ENCODE measurements at places on chromosomes 5 and 9.

DNA sequence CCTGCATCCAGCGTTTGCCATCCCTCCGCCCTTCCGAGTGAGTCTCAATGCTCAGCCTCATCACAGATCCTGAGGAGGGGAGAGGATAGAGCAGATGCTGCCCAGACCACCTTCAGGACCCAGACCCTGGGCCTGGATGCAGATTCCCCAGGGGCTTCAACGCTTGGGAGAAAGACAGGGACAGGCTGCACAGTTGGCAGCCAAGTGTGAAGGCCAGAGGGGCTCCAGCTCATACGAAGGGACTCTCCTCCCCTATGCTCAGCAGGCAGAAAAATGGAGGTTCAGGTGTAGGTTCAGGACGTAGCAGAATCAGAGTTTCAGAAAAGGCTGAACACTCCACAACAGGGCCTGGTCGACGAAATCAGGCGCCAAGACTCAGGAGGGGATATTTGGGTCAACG, 378.5 kb upstream of the IRX1 start:
- no peak for DNase-seq

DNA sequence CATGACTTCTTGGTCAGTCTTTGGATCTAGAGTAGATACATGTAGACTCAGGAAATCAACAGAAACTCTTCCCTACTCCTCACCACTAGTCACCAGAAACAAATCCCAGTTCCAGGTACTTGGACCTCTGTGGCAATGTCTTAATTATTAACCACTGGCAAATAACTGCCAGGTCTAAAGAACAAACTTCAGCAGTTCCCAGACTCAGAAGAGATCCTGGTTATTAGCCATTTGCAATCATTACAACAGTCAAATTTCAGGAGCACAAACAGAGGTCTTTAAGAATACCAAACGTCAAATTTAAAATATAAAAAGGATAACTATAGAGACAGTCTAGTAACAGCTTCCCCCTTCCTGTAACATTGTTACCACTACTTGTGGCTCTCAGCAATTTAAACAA, 10.2 kb downstream of the DIAPH1 start:
- DNase-seq, result no peak

DNA sequence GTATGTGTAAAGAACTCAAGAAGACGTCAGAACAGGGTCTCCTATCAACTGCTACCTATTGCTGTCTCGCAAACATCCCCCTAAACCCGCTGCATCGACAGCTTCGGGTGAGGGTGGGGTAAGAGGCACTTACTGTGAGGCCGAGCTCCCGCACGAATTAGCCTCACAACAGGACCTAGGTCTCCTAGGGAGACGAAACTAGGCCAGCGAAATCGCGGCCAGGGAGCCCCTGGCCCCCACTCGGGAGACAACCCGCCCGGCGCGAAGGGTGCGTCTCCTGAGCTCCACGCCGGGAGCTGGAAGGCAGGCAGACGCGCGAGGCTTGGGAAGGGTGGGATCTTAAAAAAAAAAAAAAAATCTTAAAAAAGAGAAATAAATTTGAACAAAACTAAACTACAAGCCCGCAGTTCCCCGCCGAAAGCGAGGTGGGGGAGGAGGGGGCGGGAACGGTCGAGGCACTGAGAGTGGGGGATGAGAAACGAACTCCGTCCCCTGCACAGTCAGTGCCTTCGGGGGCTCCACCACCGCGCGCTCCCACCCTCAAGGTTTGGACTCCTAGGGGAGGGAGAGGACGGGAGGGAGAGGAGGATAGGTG, 33.0 kb upstream of the NFIB start:
- DNase-seq, result no peak

DNA sequence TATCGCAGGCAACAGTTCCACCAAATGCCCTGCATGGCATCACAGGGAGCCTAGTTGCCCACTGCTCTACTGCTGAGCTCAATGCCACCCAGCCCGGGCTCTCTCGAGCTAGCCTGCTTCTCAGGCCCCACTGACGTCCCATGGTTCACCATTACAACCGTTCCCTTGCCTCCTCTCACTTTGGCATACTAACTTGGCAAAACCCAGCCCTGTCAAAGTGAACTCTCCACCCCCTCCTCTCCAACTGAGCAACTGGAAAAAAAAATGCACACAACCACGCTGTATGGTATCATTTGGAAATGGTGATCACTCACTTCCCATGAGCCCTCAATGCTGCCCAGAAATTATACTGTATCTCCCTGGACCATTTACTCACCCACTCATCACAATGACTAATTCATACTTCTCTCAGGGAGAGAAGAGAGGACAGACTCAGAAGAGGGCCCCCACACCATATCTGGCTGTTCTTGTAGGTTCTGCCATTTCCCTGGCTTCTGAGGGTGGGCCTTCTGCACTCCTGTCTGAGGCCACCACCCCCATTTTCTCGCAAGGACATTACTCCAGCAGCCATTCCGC, 51.4 kb upstream of the RARS1 start:
- no peak for DNase-seq

DNA sequence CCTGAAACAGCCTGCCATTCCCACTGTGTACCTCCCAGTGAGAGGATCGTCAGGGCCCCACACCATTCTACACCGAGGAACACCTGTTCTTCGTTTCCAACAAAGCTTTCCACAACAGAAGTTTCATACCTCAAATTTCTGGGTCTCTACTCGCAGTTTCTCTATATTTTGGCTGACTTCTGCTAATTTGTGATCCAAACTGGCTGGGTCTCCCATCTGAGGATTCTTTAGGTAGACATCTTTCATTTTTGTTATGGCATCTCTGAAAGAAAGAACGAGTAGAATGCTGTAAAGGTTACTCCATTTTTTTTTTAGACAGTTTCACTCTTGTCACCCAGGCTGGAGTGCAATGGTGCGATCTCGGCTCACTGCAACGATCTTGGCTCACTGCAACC, 67.5 kb downstream of the USP20 start:
- no peak for DNase-seq

GRCh38 chr9:81363916-81364480, 325.3 kb downstream of the TLE1 start:
- DNase-seq, result no peak

DNA sequence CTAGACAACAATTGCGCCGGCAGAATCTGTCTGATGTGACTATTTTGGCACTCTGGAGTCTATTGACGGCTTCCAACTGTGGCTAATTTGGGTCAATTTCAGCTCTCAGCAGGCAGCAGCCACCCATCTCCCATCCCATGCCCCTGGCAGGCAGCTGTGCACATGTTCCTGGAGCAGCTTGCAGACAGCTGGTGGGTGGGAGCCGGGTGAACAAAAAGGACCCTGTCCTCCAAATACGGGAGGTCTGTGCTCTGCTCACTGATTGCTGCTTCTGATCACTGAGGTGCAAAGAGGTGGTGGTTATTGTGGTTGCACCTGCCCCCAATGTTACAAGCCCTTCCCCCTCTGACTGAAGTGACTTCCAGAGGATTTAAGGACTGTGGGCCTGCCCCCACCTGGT, 45.0 kb upstream of the N4BP3 start:
- DNase-seq, result no peak

DNA sequence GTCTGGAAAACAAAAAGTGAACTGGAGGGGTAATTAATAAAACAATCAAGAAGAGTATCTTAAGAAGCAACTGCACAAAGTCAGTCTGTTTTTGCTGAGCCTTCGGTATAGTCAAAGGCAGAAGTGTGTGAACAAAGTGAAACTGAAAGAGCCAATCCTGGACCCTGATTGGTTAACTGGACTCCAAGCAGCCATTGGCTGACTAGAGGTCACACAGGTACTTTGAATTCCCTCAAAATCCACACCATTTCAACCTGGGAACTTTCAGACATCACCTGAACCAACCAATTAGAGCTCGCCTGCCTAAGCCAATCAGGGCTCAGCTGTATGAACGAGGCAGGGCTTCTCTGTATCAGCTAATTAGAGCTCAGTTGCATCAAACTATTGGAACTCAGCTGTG, 286.7 kb downstream of the TLE4 start:
- DNase-seq, result no peak

DNA sequence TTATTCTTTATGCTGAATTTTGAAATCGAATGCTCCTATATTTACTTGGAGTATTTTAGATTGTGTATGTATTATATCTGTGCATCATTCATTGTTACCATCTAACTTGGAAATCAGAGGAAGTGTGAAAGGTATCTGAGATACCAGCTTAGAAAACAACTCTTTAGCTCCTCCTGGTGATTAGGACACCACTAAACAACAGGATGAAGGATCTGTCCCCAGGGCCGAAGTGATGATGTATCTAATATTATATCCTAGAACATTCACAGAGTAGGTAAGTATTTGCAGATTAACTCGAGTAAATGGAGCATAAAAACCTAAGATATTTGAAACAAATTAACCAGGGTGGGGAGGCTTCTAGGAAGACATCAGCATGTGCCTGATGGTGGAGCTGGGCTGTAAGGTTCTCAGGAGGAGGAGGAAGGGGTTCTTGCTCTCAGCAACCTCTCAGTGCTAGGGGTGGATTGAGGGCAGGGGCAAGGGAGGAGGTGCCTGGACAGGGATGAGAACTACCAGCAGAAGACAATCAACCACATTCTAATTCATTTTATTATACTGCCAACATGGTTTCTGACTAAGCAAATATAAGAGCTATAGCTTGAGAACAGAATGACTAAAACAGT, 2.6 kb upstream of the NFIL3 start:
- no peak for DNase-seq

GRCh38 chr5:2326601-2327000, 424.9 kb downstream of the IRX2 start:
- no peak for DNase-seq

DNA sequence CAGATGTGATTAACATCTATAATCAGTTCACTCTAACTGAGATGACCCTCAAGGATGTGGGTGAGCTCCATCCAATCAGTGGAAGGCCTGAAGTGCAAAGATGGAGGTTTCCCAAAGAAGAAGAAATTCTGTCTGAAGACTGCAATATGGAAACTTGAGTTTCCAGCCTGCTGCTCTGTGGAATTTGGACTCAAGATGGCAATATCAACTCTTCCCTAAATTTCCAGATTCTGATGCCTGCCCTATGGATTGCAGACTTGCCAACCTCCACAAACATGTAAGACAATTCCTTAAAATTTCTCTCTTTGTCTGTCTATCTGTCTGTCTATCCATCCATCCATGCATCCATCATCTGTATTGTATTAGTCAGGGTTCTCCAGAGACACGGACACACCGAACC, 85.9 kb downstream of the ICE1 start:
- no peak for DNase-seq

- no peak for DNase-seq
These were observed 127.7 kb downstream of the ZDHHC21 start for GRCh38 chr9:14565352-14566016.

DNA sequence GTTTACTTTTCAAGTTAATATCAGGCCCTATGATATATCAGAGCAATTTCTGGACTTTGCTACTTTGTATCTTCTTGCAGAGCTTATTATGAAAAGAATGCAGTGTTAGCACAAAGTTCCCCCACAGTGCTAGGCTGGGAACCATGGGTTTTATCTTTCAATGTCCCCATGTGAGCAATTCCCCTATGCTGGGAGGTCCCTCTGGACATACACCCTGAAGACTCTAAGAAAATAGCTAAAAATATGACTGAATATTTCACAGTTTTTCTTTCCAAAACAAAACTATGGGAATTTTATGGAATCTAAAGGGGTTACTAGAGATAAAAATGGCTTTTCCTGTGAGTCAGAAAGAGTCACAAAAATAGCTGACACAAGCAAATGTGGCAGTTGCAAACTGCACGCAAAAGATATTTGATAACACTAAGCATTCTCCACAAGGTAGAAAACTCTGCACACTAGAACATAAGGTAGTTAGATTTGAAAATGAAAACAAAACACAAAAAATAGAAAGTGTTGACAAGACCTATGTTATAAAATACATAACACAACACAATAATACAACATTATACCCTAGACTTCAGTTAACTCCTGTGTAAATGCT, 487.5 kb upstream of the GRIN3A start:
- DNase-seq, result no peak

DNA sequence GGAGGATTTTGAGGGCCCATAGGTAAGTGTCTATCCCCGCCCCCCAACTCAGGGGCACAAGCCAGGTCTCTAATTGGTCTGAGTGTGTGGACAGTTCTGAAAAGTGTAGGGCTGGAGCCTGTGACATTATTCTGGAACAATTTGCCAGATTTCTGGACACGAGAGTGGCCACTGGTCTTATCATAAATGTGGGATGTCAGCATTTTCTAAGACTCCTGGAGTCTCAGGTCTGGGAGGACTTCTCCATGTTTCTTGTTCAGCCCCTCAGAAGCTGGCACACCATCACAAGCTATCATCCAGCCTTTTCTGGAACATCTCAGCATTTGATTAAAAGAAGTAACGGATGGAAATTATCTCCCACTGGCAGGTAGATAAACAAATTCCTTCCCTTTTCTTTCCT, 141.4 kb downstream of the SEC61B start:
- no peak for DNase-seq

DNA sequence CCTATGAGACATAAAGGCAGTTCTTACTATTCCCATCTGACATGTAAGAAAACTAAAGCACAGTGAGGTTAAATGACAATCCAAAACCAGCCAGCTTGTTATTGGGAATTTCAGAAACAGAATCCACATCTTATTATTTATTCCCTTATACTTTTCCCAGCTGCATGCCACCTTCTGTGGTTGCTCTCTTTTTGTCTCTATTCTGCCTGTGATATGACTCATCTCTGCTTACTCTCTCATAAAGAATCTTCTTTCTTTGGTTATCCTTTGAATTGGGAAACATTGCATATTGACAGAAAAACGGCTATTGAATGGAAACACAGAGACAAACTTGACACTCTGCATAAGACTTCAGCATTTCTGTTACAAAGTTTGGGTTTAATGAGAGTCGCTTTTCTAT, 183.2 kb downstream of the TLR4 start:
- DNase-seq, result no peak

DNA sequence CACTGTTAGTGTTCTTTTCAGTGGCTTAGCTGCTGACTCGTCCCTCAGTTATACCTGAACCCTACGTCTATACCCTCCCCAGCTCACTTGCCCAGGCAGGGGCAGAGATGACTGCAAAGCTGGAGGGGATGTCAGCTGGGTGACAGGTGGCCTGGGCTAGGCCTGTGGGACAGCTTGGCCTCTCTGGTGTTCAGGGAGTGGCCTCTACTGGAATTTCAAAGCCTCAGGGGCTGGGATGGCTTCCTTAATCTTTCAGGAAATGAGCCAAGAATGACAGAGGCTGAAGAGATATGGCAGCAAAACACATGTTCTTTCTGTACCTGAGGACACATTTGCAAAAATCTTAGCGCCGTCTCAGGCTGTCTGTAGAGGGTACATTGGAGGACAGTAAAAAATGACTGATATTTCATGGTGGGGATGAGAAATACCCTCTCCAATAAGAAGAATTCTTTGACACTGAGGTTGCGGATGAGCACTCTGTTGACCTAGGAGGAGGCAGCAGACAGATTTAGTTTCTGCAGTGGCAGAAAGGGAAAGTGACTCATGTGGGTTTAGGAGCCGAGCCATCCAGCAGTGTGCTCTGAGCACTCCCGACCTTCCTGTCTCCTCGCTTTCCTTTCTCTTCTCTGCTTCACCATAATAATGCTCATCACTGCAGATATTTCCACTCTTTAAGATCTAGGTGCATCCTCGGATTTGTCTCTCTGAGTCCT, 54.4 kb downstream of the ENTREP1 start:
- DNase-seq, result no peak

- DNase-seq, result no peak
These were observed 10.1 kb upstream of the NRARP start for GRCh38 chr9:137311986-137312851.
